Renal cortex interstitium (tissue), 15 donors: ENCODE measurements at places on chromosomes 7 and 10.

DNA sequence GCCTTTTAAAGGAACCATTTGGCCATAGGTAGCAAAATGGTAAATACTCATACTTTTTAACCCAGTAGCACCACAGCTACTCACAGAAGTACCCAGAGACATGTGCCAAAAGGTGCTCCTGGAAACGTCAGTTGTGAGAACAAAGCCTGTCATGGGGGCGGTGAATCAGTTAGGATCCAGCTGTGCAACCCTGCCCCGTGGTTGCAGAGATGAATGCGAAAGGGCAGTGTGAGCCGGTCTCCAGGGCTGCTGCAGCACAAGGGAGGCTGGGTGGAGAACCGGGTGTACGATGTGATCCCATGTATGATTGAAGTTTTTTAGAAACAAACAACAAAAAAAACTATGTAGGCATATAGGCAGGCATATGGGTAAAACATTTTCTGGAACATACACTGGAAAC, 1.3 kb upstream of the LRRC18 start:
- no peak for DNase-seq

DNA sequence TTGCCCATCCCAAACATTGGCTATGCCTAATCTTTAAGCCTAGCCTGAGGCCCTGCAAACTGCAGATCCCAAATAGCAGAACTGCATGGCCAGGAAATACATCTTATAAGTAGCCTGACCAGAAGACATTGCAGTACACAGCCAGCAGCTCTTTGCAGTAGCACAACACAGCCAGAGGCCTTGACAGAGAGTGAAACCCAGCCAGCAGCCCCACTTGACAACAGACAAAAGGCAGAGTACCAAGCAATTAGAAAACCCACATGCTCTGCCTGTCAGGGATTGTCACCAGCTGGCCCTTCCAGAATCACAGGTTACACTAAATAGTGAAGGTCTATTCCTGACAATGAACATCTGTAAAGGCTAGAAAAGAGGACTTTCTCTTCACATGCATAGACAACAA, 242.8 kb upstream of the TMEM72 start:
- no peak for DNase-seq

DNA sequence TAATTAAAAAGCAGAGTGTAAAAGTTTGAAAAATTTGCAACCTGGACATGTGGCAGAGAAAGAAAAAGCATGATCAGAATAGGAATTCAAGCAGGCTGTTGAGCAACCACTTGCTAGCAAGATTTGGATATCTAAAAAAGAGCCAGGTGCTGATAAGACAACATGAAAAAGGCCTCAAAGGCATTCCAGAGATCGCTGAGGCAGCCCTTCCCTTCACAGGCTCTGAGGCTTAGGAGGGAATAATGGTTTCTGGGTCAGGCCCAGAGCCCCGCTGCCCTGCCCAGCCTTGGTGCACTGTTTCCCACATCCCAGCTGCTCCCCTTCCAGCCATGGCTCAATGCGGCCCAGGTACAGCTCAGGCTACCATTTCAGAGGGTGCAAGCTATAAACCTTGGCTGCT, 64.1 kb upstream of the EEPD1 start:
- no peak for DNase-seq

GRCh38 chr10:14414901-14415300, 84.2 kb upstream of the FRMD4A start:
- no peak for DNase-seq

DNA sequence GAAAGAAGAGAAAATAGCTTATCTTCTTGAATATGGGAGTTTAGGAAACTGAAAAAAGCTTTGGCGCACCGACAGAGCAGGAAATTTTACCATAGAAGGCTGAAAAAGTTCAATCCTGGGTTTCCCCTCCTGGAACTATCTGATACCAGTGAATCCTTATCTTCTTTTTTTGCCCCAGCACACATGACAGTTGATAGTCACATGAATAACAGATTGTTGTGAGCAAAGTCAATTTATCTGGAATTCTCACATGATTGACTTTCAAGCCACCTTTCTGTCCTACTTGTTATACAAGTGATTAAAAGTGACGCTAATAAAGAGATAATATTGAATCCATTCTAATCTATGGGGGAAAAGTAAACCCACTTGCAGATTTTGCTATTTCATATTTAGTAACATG, 365.8 kb upstream of the NPVF start:
- no peak for DNase-seq

DNA sequence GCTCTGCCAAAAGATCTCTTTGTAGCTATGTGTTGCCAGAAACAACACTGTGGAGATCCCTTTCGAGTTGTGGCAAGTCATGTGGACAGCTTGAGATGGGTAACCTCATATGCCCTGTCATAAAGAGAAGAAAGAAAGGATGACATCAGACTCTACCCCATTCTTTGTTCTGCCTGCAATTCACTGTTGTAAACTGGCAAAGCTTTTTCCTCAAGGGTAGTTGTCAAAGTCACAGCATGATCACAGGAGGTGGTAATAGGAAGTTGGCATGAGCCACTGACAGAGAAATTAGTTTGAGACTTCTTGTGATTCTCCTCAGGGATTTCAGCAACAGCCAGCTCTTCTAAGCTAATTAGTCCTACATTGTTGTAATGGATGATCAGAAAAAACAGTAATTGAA, 19.4 kb upstream of the MINDY3 start:
- no peak for DNase-seq

- no peak for DNase-seq
These were observed 59.3 kb downstream of the CREB3L2 start for GRCh38 chr7:137942484-137943115.

DNA sequence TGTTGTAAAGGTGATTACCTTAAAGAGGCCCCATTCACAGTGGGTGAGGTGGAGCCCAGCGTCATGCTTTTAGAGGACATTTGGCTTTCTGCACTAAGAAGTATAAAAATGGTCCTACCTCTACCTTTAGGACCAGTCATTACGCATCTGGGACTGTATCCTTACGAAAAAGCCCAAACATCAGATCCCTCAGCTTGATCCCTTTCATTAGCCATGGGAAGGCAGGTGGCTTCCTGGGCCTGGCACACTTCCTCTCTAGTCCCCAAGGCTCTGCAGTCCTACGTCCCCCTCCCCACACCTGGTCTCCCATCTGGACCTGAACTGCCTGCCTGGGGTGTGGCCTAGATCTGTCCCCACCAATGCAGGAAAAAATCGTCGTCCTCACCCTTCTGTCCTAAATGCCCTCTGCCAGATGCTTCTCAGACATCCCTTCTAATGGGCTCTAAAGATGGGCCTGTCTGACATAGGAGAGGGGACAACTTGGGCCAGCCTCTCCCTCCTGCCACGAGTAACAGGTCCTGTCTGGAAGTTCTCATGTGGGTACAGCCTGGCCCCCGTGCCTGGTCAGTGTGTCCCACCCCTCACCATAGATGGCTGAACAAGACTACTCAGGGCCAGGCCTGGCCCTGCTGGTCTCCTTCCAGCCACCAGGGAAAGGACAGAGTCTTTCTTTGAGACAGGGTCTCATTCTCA, 11.8 kb upstream of the SLC18A3 start:
- DNase-seq: no peak
